GM12865 (cell line): ENCODE measurements at places on chromosomes 2 and 18.

DNA sequence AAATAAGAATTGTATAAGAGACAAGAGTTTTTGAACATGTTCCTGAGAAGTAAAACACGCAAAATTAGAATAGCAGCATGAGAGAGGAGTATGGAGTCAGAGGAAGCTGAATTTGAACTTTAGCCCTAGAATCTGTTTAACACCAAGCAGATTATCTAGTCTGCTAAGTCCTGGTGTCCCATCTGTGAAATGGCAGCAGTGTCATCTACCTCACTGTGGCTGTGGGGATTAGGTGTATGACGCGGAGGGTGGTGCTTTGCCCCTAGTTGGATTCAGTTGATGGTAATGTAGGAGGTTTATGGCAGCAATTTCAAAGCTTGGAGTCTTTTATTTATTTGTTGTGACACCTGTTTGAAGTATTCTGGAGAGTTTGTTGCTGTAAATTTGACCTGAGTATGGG lies 79.2 kb downstream of the ZNF532 start:
- DNase-seq: no peak

DNA sequence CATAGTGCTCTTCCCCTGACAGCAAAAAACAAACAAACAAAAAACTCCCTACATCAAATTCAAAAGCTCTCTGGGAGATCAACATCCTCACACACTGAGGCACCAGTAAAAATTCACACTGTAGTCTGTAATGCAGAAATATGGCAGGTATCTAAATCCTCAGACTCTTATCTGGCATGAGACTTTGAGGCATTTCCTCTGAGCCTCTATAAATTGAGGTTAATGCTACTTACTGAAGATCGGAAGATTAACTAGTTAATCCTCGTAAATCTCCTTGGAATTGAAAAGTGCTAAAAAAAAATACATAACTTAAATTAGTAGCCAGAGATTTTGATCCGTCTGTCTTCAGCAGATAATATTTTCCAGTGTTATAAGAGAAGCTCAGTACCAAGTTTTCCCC lies 65.0 kb downstream of the AP1S3 start:
- no peak for DNase-seq

- no peak for DNase-seq
Measured at GRCh38 chr2:202950592-202950991, 38.5 kb downstream of the CARF start.

GRCh38 chr18:56235071-56235470 lies 403.3 kb downstream of the TXNL1 start:
- DNase-seq: no peak

GRCh38 chr18:58850786-58851469 lies 13.7 kb upstream of the ZNF532 start:
- no peak for DNase-seq

- no peak for DNase-seq
Measured at GRCh38 chr2:132884705-132885104, 214.7 kb upstream of the LYPD1 start.

- no peak for DNase-seq
Measured at GRCh38 chr18:11760498-11761167, 71.6 kb downstream of the GNAL start.

GRCh38 chr2:18749912-18750526 lies 160.7 kb upstream of the NT5C1B start:
- peak; percentile 48 for DNase-seq

DNA sequence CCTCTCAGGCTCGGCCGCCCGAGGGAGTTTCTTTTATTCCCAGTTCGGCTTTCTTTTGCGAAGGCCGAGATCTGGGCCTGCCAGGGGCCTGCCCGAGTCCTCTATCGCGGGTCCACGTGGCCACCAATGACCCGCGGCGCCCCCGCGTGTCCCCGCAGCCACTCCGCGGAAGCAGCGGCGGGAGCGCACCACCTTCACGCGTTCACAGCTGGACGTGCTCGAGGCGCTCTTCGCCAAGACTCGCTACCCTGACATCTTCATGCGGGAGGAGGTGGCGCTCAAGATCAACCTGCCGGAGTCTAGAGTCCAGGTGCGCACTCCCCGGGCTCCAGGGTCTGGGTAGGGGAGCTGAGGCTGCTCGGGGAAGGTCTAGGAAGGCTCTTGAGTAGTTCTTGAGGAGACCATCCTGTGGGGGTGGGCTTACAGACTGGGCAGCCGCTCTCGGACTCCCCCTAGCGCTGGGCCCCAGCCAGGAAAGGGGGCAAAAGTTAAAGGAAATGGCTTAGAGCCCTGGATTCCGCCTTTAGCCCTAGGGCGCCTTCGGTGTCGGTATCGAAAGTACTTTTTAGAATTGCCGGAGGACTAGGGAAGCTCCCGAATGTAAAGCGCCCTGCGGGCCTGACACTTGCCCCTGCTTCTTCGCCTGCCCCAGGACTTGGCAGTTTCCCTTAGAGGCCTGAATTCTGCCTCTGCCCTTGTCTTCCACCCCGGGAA lies 3.4 kb downstream of the OTX1 start:
- DNase-seq: peak; percentile 47

- no peak for DNase-seq
Measured at GRCh38 chr2:63699549-63699839, 110.7 kb downstream of the MDH1 start.

GRCh38 chr2:161076936-161077335 lies 83.3 kb upstream of the TANK start:
- DNase-seq: no peak
